AG08395 (cell line): ENCODE measurements at places on chromosomes 6 and 20.
A peak's percentile ranks its signal among the peaks of the same experiment; 100 is the strongest.

DNA sequence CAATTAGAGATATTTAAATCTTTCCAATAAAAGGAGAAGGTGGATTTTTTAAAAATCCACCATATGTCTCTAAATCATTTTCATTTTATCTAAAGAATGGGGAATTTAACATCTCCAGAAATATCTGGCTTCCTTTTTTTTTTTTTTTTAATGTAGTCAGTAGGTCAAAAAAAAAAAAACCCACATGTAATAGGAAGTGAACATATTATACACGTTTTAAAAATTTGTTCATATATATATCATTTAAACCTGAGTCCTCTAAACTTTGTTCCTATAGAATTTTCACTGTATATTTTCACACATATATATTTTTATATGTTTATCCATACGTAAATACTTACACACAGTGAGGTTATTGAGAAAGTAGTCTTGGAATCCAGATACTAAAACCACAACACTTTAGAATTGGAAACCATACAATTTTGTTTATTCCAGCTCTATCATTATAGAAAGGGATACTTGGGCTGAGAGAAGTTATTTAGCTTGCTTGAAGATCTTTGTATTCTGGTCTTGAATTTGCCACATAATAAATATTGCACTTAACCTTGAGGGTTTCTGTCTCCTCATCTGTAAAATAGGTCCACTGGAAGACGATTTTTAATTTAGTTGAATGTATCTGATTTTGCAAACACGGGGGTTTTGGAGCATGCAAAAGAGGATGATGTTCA is 62.1 kb upstream of the ZNF217 start:
- no peak for DNase-seq

GRCh38 chr20:881051-881782 is 34.9 kb downstream of the ANGPT4 start:
- peak; percentile 50 for DNase-seq

DNA sequence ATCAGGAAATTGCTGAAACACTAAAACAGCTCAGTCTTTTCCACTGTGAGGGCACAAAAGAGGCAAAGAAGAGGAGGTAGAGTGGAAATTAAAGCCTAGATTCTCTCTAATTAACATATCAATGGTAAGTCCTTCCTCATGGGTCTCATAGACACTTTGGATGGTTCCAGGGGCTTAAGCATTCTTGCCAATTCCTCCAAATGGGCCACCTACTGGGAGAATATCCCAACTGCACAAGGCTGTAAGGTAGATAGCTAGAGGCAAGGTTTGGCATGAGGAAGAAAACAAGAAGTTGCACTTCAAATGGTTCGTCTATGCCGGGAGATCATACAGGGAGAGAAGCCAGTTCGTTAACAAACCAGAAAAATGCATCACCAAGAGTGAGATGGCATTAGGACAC is 107.6 kb upstream of the KHDRBS2 start:
- DNase-seq, result no peak

GRCh38 chr20:34049897-34050695 is 56.4 kb downstream of the RALY start:
- DNase-seq, result no peak

DNA sequence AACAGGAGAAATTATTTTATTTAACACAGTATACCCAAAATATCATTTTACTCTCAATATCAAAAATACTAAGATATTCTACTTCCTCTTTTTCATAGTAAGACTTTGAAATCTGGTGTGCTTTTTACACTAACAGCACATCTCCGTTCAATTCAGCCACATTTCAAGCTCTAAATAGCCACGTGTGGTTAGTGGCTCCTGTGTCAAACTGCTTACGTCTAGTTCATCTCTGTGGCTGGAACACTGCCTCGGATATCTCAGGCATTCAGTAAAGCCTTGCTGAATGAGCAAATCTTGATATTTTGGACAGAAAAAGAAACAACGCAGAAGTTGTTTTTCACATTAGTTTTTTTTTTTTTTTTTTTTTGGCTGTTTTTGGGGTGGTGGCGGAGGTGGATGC is 136.1 kb downstream of the EYA4 start:
- no peak for DNase-seq

- DNase-seq, result no peak
Measured at GRCh38 chr6:142728364-142728763, 216.6 kb downstream of the HIVEP2 start.

DNA sequence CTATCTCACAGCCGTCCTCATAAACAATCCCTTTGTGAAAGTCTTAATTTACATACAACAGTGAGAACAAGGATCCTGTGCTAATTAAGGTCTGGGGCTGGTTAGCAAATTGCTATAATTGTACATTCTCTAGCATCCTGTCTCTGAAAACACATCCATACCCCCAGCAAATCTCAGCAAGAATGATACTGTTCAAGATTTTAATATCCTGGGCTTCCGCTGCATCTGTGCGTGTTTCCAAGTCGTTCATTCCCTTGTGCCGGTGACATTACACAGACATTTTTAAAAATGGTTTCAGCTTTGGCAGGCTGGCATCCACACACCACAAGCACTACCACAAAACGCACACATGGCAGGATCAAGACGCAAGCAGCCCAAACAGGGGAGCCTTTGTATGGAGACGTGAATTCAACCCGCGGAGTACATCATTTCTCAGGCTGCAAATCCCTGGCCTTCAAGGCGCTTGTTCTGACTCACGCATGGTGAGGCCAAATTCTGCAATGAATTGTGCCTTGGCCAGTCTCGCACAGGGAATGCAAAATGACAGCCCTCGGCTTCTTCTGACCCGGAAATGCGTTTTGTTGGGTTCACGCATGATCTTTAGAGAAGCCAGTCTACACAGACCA is 20.3 kb downstream of the ZMYND8 start:
- DNase-seq, result peak; percentile 79
